Prostate gland (tissue), 2 donors: ENCODE measurements at places on chromosomes 6 and 20.
A peak's percentile ranks its signal among the peaks of the same experiment; 100 is the strongest.

DNA sequence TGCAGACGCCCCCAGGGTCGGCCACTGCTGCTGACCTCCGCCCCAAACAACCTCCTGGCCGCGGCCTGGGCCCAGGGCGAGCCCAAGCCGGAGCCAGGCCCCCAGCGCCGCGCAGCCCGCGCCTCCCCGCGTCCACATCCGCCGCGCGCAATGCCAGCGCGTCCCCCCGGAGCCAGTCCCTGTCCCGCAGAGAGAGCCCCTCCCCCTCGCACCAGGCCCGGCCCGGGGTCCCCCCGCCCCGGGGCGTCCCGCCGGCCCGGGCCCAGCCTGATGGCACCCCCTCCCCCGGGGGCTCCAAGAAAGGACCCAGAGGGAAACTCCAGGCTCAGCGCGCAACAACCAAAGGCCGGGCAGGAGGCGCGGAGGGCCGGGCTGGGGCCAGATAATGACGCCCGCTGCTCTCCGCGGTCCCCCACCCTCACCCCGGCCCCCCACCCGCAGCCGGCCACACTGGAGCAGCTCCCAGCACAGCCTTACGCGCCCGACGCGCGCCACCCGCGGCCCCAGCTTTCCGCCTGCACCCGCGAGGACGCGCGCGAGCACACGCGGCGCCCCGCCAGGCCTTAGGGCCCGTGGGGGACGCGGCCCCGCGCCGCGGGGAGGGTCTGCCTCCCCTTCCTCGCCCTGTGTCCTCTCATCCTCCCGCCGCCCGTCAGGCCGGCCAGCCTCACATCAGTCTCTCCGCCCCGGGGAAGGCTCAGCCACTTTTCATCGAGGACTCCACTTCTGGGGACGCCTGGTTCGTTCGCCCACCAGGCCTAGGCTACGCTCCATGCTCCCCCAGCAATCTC lies 12.9 kb upstream of the SLC22A7 start:
- DNase-seq = no peak

DNA sequence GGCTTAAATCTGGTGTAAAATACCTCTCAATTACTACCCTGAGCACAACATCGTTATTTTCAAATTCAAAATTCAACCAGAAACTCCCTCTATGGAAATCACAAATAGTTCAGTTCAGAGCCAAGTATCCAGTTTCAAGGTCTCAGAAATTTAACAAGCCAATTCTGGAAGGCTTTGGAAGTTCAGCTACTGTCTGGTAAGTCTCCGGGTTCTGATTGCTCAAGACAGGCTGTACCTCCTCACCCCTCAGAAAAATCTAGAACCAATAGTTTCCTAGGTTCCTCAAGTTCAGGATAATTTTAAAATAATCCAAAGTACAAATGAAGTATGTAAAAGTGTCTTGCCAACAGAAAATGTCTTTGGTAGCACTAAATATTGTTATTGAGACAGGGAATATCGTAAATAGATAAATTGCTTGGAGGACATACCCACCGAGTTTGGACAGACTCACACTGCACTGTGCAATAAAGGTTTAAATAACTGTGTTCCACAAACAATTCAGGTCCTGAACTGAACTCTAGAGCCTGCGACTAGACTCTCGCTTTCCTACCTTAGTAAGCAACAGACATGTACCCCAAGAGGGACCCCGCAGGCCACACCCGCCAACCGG lies 729 bp downstream of the ATG5 start:
- DNase-seq = no peak

GRCh38 chr6:54286141-54286540 lies 22.1 kb upstream of the TINAG start:
- DNase-seq = no peak

- no peak for DNase-seq
Measured at GRCh38 chr6:102438171-102438570, 1044.7 kb downstream of the GRIK2 start.

DNA sequence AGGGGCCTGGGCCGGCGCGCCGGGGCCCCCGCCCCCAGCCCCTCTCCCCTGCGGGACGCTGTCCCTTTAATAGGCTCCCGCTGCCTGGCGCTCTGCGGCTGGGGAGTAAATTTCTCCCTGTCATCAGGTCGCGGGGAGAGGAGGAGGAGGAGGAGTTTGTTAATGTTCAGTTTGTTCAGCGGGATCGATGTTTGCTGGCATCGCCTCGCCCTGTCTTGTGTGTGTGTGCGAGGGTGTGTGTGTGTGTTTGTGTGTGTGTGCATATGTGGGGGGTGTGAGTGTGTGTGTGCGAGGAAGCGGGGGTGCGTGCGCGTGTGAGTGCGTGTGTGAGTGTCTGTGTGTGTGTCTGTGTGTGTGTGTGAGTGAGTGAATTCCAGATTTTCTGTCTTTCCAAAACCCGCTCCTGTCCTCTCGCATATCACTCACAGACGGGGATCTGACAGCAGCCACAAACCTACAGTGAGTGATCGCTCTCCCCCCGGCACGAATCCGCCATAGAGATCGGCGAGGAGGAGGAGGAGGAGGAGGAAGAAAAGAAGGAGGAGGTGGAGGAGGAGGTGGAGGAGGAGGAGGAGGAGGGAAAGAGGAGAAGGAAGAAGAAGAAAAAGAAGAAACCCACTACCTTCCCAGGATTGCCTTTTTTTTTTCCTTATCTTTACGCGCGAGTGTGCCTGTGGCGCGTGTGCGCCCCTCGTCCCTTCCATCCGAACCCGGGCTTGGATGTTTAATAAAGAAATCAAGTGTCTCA lies at the start of gene TSHZ2:
TSS of gene TSHZ2 (plus strand) at position 169 of the 748 bp plus-strand sequence. CDS start 936 bp downstream, outside the sequence.
- peak; percentile 16 for DNase-seq

- no peak for DNase-seq
Measured at GRCh38 chr6:77123527-77123926, 339.8 kb downstream of the HTR1B start.

- DNase-seq = no peak
Measured at GRCh38 chr6:39999006-39999867, 65.0 kb upstream of the MOCS1 start.

DNA sequence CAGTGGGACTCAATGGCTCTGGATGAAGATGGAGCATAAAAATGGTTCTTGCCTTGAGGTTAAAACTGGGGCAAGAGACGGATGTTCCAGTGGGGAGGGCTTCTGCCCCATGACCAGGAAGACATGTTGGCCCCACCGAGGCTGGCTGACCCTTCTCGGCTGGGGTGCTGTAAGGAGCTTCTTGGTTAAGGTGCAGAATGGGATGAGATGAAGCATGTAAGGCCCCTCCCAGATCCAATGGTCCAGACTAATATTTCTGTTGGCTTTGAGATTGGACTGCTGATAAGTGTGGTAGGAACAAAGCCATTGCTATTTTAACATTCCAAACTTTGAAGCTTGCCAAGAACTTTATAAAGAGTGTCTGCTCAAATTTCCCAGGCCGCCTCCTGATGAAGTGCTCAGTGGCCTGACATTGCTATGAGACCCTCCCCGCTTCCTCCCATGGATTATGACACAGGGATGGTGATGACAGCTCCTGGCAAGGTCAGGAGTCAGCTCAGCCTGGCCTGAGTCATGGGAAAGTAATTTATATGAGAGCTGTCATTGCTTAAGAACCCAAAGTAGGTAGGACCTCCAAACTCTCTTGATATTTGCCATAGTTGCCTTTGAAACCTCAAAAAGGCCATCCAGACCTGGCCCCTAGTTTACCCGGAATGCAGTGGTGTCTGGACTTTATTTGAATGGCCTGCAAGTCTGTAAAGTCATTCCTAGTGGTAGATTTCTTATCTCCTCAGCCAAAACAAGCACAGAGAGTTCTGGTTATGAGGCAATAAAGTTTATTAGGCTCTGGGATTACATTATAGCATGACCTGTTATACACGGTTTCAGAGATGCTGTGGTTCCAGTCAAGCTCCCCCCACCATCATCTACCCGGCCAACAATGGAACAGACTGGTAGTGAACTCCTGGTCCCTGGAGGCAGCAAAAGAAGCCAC lies 55.2 kb downstream of the TGM2 start:
- DNase-seq = peak; percentile 77

GRCh38 chr20:5757949-5758348 lies 7.7 kb downstream of the SHLD1 start:
- no peak for DNase-seq

GRCh38 chr6:168016721-168017525 lies 19.5 kb downstream of the KIF25 start:
- DNase-seq = no peak

- DNase-seq = no peak
Measured at GRCh38 chr6:149225370-149225769, 92.1 kb upstream of the TAB2 start.

GRCh38 chr6:27126815-27127537 lies 120.5 kb upstream of the PRSS16 start:
- peak; percentile 86 for DNase-seq

GRCh38 chr20:3658716-3659491 lies 4.3 kb downstream of the GFRA4 start:
- no peak for DNase-seq

- DNase-seq = no peak
Measured at GRCh38 chr6:147019001-147019400, 185.2 kb upstream of the STXBP5 start.

GRCh38 chr6:52415917-52416628 lies 4.1 kb upstream of the EFHC1 start:
- DNase-seq = no peak

DNA sequence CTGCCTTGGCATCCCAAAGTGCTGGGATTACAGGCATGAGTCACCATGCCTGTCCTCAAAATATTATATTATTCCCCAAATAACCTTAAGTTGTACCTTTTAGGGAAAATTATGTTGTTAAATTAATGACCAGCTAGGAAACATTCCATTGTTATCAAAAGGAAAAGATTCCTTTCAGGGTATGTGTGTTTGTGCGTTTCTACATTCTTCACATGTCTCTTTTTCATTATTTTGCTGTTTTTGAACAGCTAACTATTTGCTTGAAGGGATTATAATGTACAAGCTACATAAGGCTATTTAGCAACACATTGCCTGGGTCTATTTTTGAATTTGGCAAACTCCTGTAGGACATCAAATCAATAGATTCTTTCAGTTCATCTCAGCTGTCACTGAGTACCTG lies 57.1 kb downstream of the GJA1 start:
- no peak for DNase-seq

DNA sequence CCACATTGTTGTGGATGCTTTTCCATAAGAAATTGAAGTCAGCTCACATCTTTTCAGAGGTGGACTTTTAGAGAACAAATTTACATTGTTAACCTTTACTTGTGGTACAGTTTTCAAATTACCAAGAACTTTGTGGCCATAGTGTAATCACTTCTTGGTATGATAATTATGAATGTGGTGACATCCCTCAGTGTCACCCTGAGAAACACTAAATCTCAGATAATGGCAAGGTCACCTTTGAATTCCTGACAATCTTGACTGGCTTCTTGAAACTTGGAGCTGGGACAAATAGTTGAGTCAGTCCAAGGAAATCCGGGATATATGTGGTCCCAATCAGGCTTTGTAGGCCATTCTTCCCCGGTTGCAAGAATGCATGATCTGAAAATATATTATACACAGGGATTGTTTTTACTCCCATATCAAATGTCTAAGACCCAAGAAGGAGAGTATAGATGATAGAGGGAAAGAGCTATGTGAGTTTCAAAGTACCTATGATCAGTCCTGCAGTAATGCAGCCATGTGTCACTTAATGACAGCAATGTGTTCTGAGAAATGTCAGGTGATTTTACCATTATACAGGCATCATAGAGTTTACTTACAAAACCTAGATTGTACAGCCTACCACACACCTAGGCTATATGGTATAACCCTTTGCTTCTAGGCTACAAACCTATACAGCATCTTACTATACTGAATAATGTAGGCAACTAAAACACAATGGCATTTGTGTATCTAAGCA lies 120.8 kb upstream of the MTHFD1L start:
- DNase-seq = no peak

DNA sequence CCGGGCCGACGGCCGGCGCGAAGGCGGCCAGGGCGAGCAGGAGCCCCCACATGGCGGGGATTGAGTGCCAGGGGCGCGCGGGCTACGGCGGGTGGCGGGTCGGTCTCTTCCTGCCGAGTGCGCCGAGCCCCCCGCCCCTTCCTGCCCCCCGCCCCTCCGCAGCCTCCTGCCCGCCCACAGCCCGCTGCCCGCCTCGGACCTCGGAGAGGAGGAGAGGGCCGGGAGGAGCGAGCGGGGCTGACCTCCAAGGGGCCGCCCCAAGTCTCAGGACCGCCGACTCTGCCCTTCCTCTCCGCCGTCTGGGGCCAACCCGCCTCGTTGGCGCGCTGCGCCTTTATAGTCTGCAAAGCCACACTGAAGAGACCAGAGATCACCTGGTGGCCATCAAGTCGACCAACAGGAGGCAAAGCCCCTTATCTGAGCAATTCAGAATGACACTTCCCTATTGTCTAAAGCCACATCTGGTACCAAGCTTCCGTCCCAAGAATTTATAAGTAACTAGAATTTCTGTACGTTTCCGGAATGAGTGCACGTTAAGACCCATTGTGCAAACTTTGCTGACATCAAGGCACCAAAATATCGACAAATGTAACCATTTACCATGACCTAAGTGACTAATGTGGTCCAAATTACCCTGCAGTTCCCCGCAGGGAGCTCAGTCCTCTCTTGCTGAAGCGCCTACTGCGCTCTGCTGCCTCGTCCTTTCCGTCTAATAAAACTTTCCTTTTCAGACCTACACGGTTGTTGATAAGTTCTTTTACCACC lies at the start of gene CPXM1:
TSS of gene CPXM1 (minus strand) at position 107 of the 765 bp plus-strand sequence. CDS start at position 52, 55 bp downstream.
- no peak for DNase-seq

- no peak for DNase-seq
Measured at GRCh38 chr6:130409418-130410100, 43.7 kb downstream of the TMEM200A start.

DNA sequence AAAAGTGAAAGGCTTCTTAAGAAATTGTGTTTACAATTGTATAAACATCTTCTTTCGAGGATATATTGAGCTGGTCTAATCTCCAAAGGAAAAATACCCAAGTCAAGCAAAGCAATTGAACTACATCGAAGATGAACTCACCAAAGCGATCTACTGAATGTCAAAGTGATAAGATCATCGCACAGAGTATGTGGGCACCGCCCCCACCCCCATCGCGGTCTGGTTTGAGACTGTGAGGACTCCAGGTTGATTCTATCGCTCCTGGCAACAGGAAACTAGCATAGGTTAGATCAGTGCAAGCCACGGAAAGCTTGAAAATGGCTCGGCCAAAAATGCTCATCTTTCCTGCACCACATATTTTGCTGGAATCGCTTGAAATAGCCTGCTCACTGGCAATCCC lies 133.2 kb upstream of the RPS6KA2 start:
- DNase-seq = no peak

- DNase-seq = no peak
Measured at GRCh38 chr6:18510644-18511033, 123.5 kb downstream of the RNF144B start.

GRCh38 chr6:142861711-142862110 lies 83.3 kb downstream of the HIVEP2 start:
- DNase-seq = no peak

GRCh38 chr6:166935353-166935752 lies 21.0 kb downstream of the RNASET2 start:
- DNase-seq = no peak

DNA sequence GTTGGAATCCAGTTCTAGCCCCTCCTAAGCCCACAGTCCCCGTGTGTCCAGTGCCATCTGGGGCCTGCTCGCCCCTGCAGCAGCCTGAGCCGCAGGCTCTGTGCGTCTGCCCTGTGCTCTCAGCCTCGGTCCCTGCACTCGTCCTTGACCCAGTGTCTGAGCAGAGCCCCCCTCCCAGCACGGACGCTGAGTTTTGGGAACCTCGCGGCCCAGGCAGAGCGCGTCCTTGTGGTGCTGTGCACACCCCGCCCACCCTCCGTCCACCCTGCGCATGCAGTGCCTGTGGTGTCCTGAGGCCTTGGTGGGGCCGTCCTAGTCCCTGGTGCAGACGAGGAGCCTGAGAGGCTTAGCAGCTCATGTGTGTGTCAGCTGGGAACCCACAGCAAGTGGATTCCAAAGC lies 31.6 kb downstream of the OSBPL2 start:
- no peak for DNase-seq
